Activated CD4-positive, CD25-positive, alpha-beta regulatory T cell (primary cell): ENCODE measurements at places on chromosomes 2 and 18.

DNA sequence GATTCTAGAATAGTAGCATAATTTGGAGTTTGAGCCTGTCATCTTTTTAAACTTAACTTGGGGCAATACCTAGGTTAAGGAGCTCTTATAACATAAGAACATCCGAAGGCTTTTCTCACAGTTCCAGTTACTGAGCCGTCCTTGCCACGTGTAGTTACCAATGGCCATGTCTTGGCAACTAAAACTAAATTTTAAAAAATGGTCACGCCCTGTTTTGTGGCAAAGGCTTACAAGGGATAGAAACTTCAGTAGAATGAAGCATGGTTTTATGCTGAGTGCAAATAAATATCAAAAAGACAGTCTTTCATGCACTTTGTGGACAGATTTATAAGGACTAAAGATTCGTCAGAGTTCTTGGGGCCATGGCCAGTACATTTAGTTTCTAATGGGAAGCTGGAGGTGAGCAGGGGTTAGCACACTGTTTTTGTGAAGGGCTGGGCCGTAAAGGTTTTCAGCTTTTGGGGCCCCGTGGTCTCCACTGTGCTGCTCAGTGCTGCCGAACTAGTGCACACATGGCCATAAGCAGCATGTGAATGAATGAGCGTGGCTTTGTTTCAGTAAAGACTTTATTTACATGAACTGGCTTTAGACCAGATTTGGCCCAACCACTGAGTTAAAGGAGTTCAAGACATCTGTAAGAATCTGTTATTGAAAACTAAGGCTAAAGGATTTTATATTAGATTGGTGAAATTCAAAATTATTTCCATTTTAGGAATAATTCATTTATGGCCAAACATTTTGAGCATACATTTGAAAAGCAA is 41.1 kb downstream of the GRHL1 start:
- no peak for DNase-seq

GRCh38 chr2:237236188-237236587 is 150.5 kb downstream of the COPS8 start:
- DNase-seq, result no peak

DNA sequence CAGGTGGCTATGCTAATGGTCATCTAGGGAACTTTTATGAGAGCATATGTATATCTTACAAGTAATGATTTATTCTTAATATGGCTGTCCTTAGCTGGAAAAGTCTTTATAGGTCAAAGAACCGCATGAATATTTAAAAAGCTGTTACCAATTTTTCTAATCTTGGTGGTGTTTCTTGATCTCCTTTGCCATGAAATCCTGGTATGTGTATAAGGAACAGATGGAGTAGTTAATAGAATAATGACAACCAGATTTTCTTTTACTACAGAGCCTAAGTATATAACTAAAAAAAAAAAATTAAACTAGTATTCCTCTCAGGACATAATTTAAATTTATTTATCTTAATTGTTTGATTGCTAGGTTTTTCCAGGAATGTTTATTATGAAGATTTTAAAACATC is 74.5 kb downstream of the RHBDD1 start:
- DNase-seq, result no peak

- DNase-seq, result no peak
Measured at GRCh38 chr2:10375570-10376281, 72.4 kb downstream of the ODC1 start.

DNA sequence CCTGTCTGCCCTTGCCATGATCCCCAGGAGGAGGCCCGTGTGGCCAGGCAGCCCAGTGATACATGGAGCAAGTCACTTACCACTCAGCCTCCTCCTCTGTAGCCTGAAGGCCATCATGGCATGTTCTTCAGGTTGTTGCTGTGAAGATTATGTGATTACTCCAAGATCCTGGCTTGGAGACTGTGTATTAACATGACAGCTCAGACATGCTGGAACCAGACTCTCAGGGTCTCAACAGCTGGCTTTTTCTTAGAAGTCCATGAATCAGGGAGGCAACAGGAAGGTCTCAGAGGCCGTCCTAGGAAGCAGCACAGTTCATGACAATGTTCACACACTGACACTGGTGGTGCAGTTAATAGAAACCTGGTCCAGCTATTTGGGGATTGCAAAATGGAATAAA is 158.6 kb upstream of the TWIST2 start:
- no peak for DNase-seq

DNA sequence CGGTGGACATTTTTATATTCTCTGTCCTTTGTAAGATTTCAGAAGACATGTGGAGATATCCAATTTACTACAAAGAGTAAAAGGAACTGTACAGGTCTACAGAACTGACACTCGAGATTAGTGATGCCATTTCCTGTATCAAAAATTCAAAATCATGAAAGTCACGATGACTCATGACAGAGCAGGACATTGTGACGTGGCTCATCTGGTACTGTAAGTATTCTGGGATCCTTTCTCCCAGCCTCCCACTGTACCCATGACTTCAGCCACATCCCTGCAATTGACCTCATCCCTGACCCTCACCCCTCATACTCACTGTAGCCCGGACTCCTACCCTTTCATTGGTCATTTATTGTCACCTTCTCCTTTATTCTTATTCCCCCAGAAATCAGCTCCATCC is 736.5 kb downstream of the EPHA4 start:
- no peak for DNase-seq

DNA sequence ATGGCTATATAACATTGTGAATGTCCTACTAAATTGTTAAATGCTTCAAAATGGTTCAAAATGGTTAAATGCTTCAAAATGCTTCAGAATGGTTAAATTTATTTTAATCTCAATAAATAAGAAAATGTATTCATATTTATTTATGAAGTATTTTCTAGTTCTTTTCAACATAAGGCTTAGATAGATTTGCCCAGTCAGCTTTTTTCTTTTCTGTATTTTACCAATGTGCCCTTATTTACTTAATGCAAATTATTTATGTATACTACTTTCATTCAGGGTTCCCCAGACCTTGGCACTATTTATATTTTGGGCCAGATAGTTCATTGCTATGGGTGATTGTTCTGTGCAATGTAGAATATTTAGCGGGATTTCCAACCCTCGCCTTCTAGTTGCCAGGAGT is 546.7 kb downstream of the RIT2 start:
- no peak for DNase-seq

DNA sequence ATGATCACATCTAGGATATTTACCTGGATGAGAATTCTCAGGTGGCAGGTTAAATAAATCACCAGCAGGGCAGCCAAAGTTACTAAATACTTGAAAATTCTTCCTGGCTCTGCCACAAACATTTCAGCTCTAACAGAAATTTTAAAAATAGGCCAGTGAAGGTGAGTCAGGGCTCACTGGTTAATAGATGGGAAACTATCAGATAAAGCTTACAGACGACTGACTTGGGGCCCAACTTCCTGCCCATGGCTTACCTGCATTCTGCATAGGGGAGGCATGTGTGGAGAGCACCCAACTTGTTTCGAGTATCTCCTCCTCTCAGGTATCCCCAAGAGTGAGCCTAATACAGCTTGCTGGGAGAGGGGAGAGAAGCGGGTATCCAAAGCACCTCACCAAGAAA is 57.8 kb downstream of the SPRED2 start:
- DNase-seq, result no peak

DNA sequence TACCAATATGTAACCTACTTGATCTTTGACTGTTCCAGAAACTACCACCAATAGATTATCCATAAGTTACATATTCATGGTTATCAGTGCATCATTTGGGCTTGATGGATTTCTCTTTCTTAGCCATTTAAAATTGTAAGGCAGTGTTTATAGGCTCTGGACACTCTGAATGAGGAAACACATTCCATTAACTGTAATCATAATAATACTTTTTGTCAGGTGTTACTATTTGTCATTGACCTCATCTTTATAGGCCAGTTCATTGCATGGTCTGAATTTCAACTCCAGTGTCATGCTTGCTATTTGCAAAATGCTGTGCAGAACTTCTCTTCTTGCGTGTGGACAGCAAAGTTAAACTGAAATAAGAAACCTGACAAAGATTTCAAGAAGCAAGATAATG is 1340.2 kb upstream of the ZEB2 start:
- no peak for DNase-seq
